ENCODE measurements at places on chromosomes 12 and 14. TPM values are rescaled to one million over a fixed set of nuclear protein-coding genes. Genes with fewer than 3 reads are reported as not detected.

Gene TCL1B
- total RNA-seq: not detected

Gene GALNT16
- 1.6 TPM for total RNA-seq

Gene PRKCH
- total RNA-seq: 90.2 TPM

Gene BIN2
- total RNA-seq: 5.0 TPM

Gene FLVCR2
- 6.9 TPM for total RNA-seq

Gene SDR9C7
- not detected for total RNA-seq

Gene POC1B
- 32.3 TPM for total RNA-seq

Gene RNF34
- 63.9 TPM for total RNA-seq

Gene HOXC12
- total RNA-seq: not detected

Data from ureter (tissue), 1 donor.